ENCODE measurements at places on chromosomes 16 and 17.
A peak's percentile ranks its signal among the peaks of the same experiment; 100 is the strongest.

DNA sequence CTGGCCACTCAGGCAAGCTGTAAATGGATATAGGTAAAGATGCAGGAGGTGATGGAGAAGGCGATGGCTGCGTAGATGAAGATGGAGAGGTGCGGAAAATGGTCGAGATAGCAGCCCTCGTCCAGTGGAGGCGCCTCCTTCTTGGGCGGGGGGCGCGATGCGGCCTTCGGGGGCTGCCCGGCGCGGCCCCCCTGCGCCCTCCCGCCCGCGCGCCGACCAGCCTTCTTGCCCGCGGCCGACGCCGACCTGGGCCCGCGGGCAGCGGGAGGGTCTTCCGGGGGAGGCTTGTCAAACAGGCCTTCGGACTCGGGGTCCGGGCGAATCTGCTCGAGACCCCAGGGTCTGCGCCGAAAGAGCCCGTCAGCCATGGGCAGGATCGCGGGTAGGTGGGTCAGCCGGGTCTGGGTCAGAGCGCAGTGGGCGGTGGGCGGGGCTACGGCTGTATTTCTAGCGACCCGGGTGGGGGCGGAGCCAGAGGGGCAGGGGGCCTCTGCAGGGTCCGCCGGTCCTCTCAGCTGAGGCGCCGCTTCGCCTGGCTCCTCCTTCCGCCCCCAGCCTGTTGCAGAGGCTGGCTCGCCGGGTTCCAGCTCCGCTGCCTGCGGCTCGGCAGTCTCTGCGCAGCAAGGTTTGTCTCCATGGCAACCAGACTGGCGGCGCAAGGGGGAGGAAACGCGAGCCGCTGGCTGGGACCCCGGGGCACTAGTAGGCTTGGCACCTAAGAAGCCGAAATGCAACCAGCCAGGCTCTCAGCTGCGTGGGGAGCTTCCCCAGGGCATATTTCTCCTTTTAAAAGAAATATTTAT lies 14.4 kb downstream of the MIS12 start:
- no peak for DNase-seq

- DNase-seq, result no peak
These were observed 7.0 kb upstream of the ZKSCAN2 start for GRCh38 chr16:25264597-25264996.

DNA sequence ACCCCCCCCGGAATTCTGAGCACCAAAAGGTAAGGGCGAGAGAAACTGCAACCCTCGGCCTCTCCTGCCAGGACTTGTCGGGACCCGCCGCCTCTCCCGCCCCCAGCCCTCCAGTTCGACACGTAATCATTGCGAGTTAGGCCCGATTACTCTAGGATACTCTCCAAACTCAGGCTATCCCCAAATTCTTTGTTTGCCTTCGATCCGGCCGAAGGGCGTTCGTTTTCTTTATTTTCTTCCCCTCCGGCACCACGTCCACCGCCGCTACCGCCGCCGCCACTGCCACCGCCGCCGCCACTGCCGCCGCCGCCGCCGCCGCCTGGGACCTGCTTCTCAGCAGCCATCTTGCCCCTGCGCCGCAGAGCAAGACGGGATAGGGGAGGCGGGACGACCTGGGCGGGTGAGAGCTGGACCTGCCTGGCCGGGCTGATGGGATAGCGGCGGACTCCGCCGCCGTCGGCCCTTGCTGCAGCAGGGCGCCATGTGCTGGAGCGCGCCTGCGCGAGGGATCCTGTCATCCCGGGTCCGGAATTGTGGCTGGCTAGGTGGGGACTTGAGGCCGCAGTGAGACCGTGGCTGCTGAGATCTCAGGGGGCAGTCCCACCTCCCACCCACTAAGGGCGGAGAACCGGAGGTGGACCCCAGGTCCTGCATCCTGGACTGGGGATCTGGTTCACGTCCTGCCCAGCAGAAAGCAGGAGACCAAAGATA lies at the start of gene SRP68:
TSS of gene SRP68 (minus strand) at position 370 of the 711 bp plus-strand sequence. CDS start at position 344, 26 bp downstream.
- DNase-seq, result peak; percentile 60

DNA sequence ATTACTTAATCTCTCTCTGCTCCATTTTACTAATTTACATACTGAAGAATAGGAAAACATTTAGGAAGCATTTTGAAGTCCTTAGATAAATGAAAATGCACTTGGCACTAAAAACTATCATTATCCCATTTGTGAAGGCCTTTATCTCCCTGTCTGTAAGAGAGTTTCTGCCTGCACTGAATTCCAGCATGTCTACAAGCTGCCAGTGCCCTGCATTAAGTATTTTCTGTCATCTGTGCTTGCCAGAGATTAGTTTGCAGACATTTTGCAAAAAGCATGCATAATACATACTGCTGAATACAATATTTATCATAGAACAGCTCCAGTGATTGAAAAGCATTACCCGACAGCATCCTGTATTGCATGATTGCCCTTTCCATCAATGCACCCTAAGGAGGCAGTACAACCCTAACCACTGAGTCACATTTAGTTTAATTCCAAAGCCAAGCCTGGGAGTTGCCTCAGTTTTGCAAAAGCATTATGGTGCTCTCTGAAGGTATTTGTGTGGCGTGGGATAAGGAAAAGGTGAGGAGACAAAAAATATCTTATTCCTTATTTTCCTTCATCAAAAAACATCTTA lies 280.2 kb upstream of the TOM1L1 start:
- no peak for DNase-seq

DNA sequence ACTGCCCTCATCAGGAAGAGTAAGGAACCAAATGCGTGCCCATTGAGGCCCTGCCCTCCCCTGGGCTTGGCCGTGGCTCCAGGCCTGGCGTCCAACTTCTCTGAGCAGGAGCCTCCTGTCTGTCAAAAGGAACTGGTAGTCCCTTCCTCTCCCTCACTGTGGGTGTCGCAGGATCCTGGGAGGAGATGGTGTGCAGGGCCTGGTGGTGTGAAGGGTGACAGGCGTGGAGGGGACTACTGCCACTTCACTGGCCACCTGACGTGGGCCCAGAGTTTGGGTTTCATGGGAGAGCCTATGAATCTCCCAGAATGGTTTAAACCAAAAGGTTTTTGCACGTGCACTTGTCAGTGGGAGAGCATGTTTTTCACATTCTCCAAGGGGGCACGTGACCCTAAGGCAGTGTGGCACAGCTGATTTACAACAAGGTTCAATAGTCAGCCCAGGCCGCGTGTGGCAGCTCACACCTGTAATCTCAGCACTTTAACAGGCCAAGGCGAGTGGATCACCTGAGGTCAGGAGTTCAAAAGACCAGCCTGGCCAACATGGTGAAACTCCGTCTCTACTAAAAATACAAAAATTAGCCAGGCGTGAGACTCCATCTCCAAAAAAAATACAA lies 12.5 kb downstream of the ARL2BP start:
- no peak for DNase-seq

- DNase-seq, result no peak
These were observed 171.5 kb downstream of the AXIN2 start for GRCh38 chr17:65389949-65390348.

DNA sequence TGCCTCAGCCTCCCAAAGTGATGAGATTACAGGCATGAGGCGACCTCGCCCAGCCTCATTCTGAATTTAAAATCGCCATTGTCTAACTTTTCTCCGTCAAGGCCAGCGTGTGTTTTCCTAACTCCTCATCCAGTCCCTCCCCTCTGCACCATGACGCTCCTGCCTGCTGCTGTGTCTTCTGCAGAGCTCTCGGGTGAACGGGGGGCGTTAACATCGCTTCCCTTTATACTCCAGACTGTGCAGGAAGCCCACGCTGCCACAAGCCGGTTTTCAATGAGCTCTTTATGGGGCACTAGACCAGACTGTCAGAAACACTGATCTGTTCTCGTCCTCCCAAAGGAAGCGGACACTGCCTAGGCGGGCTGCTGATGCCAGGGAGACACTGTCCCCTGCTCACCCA lies 13.2 kb downstream of the AANAT start:
- DNase-seq, result no peak

- DNase-seq, result no peak
These were observed 26.3 kb downstream of the LAT start for GRCh38 chr16:29011112-29011511.

DNA sequence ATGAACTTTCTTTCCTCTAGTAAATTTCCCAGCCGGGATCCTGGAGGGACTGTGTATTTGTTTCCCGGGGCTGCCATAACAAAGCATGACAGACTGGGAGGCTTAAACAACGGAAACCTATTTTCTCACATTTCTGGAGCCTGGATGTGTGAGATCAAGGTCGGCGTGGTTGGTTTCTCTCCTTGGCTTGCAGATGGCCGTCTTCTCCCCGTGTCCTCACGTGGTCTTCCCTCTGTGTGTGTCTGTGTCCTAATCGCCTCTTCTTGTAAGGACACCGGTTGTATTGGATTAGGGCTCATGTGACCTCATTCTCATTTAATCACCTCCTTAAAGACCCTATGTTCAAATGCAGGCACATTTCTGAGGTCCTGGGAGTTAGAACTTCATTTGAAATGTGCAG lies 22.0 kb upstream of the USP10 start:
- DNase-seq, result no peak

GRCh38 chr17:7887038-7887481 lies 1.5 kb upstream of the CHD3 start:
- DNase-seq, result no peak

DNA sequence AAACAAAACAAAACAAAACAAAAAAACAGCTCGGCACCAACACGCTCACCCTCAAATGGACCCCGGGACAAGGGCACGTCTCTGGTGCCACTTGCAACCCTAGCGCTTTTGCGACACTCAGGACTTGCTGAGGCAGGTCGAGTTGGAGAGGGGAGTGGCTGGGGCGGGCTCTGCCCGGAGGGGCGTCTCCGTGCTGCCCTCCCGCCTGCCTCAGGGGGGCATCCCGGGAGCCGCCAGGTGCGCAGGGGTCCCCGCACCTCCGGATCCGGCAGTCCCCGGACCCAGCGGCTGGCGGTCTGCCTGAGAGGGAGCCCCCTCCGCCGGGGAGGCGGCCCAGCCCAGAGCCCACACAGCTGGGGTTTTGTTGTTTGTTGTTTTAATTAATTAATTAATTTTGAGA lies at the start of gene SLC52A1:
TSS of gene SLC52A1 (minus strand) at position 112 of the 400 bp plus-strand sequence. CDS start 820 bp downstream, outside the sequence.
- no peak for DNase-seq

GRCh38 chr16:84481051-84481735 lies 23.3 kb downstream of the MEAK7 start:
- DNase-seq, result no peak

DNA sequence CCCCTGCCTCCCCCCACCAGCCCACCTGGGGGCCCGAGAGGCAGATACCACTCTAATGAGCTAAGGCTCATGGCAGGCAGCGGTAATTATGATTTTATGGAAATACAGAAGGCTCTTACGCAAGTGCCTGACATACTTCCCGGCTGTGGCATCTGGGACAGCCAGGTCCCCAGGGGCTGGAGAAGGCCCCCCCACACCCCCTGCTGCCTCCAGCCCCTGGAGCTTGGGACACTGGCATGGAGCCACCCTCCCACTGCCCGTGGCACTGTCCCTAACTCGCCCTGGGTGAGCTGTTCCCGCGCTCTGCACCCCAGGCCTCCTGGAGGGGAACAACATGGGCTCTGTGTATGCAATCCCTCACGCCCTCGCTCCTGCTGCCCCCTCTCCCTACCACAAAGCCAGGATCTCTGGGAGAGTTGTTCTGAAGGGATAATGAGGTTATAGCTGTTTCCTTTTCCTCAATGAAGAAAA lies 5.4 kb upstream of the STAC2 start:
- no peak for DNase-seq

DNA sequence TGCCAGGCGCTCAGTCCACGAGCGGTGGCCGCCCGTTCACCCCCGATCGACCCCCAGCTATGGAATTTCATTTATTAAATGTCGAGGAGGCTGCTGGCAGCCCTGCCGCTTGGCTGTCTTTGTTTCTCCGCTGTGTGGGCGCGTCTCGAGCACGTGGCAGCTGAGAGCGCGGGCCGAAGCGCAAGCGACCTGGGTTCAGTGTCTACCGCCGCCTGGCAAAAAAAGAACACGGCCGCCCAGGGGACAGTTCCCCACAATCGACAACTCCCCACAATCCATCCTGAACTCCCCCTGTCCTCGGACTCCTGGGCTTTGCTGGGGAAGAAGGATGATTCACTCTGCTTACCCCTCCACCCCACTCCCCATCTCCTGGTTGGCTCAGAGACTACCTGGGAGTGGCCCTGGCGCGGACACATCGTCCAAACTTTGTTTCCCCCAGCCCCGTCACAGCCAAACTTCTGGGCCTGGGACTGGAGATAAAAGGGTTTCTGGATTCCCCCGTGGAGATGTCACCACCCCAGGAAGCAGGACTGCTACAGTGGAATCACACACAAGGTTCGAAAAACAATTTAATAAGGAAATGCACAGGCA lies 1.7 kb upstream of the ANKRD13B start:
- DNase-seq, result no peak

DNA sequence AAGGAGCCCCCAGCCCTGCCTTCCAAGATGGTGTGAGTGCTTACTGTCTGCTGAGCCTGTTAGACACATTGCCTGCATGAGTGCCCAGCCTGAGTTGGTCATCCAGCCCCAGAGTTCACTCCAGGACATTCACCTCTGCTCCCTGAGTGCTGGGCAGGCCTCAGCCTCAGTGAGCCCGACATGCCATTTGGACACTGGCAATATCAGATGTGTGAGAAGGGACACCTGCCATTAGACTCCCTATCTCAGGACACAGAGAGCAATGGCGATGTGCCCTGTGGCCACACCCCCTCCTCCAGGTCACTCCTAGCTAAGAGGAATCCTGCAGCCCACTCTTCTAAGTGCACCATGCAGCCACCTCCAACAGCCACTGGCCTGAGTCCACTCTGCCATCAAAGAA lies 34.7 kb upstream of the CES5A start:
- DNase-seq, result no peak

GRCh38 chr17:42132941-42133340 lies 10.3 kb downstream of the HSPB9 start:
- DNase-seq, result no peak

- DNase-seq, result no peak
These were observed at the start of gene MYO1D for GRCh38 chr17:32876417-32877163. TSS of gene MYO1D (minus strand) at chr17:32877124. CDS start at chr17:32876872, 252 bp downstream.

DNA sequence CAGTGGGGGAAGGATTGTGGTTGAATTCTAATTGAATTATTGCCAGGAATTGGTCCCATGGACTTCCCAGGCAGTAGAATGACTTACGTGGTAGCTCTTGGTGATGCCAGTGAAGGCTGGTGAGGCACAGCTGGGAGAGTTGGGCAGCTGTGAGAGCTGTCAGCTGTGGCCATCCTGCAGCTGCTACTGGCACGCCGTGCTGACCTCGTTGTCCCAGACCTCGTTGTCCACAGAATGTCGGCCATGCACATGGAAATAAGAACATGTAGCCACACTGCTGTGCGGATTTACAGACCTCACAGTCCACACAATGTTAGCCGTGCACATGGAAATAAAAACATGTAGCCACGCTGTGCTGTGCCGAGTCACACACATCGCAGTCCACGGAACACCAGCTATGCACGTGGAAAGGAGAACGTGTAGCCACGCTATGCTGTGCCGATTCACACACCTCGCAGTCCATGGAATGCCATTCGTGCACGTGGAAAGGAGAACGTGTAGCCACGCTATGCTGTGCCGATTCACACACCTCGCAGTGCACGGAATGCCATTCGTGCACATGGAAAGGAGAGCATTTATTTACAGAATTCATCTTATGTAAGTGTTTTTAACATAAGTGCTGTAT lies 59.2 kb downstream of the BANP start:
- DNase-seq, result no peak

DNA sequence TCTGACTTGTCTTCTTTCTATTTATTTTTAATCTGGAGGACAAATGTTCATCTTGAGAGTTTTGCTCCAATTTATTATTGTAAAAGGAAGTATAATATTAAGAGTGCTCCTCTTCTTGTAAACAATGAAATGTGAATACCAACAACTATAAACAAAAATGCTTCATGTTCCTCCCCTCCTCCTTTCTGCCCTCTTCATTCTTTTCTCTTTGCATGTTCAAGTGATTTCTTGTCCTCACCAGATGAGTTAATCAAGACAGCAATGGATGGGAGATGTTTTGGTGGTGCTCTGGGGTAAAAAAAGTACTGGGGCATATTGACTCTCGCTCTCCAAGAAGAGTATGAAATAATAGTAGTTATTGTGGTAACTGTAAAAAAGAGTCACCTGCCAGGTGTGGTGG lies 24.3 kb downstream of the ITGB3 start:
- DNase-seq, result no peak
